Keratinocyte (primary cell): ENCODE measurements at places on chromosomes 1 and 21. TPM values are rescaled to one million over a fixed set of nuclear protein-coding genes. Genes with fewer than 3 reads are reported as not detected.
A peak's percentile ranks its signal among the peaks of the same experiment; 100 is the strongest.

Gene OR2L13
- not detected in 3 replicates for polyA plus RNA-seq

Gene VAV3
- 12.6 to 19.6 TPM (median 17.6 TPM) in 3 replicates for polyA plus RNA-seq

Gene SDCCAG8
- 49.3 to 67.8 TPM (median 61.6 TPM) in 3 replicates for polyA plus RNA-seq

Gene MXRA8
- polyA plus RNA-seq = 0.05 to 0.14 TPM in 2 of 3 replicates, not detected in the other

Gene VASH2
- polyA plus RNA-seq = 0.03 to 0.04 TPM in 2 of 3 replicates, not detected in the other

GRCh38 chr1:47938520-47938919 lies 58.7 kb downstream of the TRABD2B start:
- H3K4me3 ChIP-seq = no peak overlapping the region
- no peaks in the 10 kb centered on the region for H3K36me3 ChIP-seq
- H3K4me1 ChIP-seq = peaks cover 14% of the 10 kb centered on the region
- H3K27ac ChIP-seq = no peak overlapping the region

- no peaks in the 10 kb centered on the region for H3K36me3 ChIP-seq
- H3K27me3 ChIP-seq = peaks cover 5% of the 10 kb centered on the region
- DNase-seq = no peak
- no peak overlapping the region for H3K4me3 ChIP-seq
- H3K4me1 ChIP-seq = no peaks in the 10 kb centered on the region
These were observed 96.0 kb upstream of the PAXBP1 start for GRCh38 chr21:32867597-32867996.

DNA sequence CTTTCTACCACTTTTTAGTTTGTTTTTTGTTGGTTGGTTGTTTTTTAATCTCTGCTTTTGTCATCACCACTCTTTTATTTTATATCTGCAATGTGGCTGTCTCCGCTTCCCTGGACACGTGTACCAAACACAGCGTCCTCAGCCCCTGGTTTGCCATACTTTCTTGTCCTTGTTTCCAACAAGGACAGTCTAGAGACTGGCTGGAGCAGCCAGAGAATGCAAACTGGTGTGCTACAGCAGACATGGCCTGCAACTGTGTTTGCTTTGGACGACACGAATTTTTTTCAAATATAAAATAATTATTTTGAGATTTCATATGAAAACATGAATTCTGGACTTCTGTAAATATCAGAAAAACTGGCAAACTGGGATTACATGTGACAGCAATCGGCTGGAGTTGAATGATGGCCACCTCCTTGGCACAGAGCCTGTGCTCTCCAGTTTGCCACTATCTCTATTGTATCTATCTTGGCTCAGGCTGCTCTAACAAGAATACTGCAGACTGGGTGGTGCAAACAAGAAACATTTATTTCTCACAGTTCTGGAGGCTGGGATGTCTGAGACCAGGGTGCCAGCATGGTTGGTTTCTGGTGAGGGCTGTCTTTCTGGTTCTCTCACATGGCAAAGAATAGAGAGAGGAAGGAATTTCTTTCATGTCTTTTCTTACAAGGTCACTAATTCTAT lies 34.6 kb upstream of the POU2F1 start:
- H3K36me3 ChIP-seq = no peaks in the 10 kb centered on the region
- H3K4me3 ChIP-seq = no peak overlapping the region
- no peaks in the 10 kb centered on the region for H3K4me1 ChIP-seq

GRCh38 chr1:53321366-53321765 lies 6.5 kb downstream of the LRP8 start:
- peaks cover 10% of the 10 kb centered on the region for H3K36me3 ChIP-seq
- DNase-seq = no peak
- H3K4me3 ChIP-seq = no peak overlapping the region
- peaks cover 14% of the 10 kb centered on the region for H3K4me1 ChIP-seq
- no peak overlapping the region for H3K27ac ChIP-seq

DNA sequence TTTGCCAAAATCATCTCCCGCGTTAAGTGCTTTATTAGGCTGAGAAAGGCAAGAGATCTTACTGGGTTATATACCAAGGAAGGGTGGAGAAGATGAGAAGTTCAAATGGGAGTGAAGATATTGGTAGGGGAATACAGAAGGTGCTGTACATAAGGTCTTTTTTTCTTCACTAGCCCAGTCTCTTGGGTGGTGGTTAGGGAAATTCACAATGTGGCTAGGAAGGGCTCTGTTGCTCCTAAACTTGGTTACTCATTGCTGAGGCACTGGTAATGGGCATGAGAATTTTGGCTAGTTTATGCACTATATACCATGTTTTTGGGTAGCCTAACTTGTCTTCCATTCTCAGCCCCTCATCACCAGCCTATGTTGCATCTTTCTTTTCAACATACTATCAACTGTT lies 50.6 kb downstream of the LHX4 start:
- no peak overlapping the region for H3K4me3 ChIP-seq
- DNase-seq = no peak
- no peaks in the 10 kb centered on the region for H3K27me3 ChIP-seq
- no peak overlapping the region for H3K27ac ChIP-seq

DNA sequence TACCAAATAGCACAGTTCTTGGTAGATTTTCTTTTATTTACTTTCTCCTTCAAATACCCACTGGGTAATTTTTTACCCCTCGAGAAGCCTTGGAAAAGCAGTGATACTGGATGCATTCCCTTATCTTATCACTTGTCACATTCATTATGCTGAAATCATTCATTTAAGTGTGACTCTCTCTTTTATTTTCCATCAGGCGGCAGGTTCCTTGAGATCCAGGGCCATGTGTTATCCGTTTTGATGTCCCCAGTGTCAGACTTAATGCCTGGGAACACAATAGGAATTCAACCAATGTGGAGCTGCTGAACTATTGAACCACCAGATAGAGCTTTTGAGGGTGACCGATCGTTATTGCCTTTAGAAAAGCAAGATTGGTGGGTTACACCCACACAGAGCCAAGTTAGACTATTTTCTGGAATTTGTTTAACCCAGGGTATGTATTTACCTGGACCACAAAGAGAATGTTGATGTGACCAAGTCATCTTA lies 51.5 kb upstream of the ATP5PO start:
- no peak for DNase-seq
- H3K4me3 ChIP-seq = no peak overlapping the region
- no peaks in the 10 kb centered on the region for H3K27me3 ChIP-seq
- H3K4me1 ChIP-seq = peaks cover 37% of the 10 kb centered on the region

DNA sequence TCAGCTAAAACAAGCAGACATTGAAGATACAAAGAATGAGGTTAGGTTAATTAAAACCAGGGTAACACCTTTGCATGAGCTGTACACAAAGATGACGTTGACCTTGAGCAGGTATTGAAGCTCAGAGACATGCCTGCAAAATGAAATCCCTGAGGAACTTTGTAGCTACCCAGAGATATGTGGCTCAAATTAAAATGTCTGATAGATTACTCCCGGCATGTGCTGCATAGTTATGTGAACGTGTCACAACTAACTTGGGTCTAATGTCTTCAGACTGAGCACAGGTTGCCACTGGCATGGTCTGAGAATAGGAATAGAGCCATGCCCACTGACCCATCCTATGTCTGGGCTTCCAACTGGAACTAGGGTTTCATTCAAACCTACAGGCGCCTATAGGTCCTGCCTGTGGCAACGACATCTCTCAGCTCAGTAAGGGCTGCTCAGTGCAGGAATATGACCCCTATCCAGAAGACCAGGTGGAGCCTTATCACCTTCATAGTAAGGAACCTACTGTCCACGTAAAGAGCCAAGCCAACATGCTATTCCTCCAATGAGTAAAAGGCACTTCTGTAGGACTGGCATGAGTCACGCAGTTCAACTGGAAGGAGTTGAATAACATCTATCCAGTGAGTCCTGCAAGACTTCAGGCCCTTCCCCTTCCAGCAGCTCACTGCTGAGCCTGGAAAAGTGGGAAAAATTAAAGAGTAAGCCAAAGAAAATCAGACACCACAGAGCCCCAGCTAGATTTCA lies 60.7 kb downstream of the PRKAB2 start:
- no peaks in the 10 kb centered on the region for H3K36me3 ChIP-seq
- H3K4me1 ChIP-seq = no peaks in the 10 kb centered on the region
- H3K27me3 ChIP-seq = peaks cover 7% of the 10 kb centered on the region
- no peak overlapping the region for H3K27ac ChIP-seq

DNA sequence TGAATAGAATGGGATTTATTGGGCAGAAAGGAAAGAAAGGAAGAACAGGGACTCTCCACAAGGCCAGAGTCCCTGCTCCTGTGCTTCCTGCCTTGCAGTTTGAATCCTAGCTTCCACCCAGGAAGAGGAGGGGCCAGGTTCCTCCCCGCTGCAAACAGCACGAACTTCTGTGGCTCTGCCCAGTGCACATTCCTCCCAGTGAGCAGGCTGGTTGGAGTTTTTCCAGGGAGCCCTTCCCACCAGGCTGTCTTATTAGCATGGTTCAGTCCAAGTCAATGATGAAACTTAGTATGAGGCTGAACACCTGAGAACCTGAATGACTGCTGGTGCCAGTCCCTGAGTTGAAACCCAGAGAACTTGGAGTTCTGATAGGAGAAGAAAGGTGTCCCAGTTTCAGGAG lies 247.2 kb downstream of the DUSP10 start:
- no peaks in the 10 kb centered on the region for H3K27me3 ChIP-seq
- peak; percentile 33 for DNase-seq
- H3K36me3 ChIP-seq = no peaks in the 10 kb centered on the region
- no peak overlapping the region for H3K27ac ChIP-seq
- no peak overlapping the region for H3K4me3 ChIP-seq

DNA sequence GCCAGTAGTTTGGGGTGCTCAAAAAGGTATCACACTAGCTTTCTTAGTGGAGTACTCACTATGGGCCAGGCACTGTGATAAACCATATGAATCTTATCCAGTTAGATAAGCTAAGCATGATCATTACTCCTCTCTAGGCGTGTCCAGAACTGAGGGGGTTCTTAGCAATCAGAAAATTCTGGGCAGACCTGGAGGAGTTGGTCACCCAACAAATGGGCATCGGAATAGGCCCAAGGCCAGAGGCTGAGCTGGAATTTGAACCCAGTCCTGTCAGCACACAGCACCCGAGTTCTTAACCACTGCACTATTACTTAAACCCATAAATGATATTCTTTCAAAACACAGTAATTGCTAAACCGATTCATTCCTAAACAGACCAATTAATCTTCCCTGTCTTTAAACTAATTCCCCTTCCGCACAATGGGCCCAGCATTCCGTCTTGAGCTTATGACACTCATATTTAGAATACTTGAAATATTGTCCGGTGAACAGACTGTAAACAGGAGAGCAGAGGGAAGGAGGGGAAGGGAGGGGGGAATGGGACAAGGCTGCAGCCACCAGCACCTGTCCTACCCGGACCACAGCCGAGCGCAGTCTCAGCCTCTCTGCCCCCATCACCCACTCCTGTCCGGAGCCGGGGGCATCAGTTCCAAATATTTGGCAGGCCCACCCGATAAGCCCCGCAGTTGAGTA lies 113.0 kb upstream of the GADD45A start:
- no peaks in the 10 kb centered on the region for H3K27me3 ChIP-seq
- H3K4me1 ChIP-seq = peaks cover 64% of the 10 kb centered on the region
- H3K36me3 ChIP-seq = no peaks in the 10 kb centered on the region
- peak overlapping the region; percentile 98 for H3K27ac ChIP-seq
- no peak for DNase-seq

DNA sequence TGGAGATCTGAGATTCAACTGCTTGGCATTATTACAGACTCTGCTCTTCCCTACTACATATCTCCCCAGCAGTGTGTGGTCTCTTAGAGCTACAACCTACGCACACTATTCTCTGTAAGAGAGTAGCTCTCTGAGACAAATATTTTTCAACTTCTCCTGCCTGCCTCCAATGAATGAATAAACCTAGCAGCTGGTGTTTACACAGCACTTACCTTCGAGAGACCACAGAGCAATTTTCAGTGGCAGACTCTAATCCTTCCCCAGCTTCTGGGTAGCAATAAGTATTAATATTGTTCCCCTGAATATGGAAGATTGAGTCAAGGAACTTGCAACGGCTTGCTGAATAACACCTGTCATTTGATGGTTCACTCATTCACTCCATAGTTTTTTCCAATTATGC lies 350.9 kb upstream of the SPAG17 start:
- no peak overlapping the region for H3K4me3 ChIP-seq
- no peaks in the 10 kb centered on the region for H3K36me3 ChIP-seq
- no peak for DNase-seq
- H3K4me1 ChIP-seq = no peaks in the 10 kb centered on the region

DNA sequence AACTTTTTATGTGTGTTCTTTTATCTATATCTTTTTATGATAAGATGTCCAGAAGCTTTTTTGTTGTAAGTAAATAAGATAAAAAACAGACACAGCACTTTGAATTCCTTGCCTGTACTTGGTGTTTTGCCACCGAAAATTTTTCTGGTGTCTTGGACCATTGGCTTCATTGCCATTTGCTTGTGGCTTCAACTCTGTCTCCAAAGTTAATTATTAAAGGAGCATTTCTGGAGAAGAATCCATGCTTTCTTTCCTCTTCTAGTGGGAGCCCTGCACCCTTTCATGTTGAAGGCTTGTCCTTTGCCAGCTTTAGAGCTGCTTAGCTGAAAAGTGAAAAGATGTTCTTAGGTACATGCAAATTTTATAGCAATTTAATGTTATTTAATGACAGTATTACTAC lies 112.2 kb downstream of the DYRK1A start:
- H3K27me3 ChIP-seq = no peaks in the 10 kb centered on the region
- DNase-seq = no peak
- H3K36me3 ChIP-seq = peaks cover 4% of the 10 kb centered on the region
- H3K4me3 ChIP-seq = no peak overlapping the region
- H3K4me1 ChIP-seq = no peaks in the 10 kb centered on the region

DNA sequence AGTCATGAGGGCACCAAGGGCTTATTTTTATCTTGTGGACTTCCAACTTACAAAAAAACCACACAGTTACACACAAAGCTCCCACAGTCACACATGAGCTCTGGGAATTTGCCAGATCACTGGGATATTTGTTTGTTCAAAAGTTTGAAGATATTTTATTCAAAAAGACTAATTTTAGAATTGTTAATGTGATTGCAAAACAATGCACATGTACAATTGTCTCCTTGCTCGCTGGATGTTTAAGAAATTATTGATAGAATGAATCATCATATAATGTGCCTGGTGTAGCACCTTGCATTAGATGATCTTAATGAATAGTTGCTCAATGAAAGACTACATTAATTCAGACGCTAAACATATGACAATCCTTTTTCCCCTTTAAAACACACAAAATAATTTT lies 570.3 kb downstream of the LMO4 start:
- no peaks in the 10 kb centered on the region for H3K27me3 ChIP-seq
- H3K36me3 ChIP-seq = no peaks in the 10 kb centered on the region
- DNase-seq = no peak
- no peak overlapping the region for H3K27ac ChIP-seq
- H3K4me3 ChIP-seq = no peak overlapping the region

- no peak overlapping the region for H3K4me3 ChIP-seq
- no peak overlapping the region for H3K27ac ChIP-seq
- peaks cover 31% of the 10 kb centered on the region for H3K36me3 ChIP-seq
- no peaks in the 10 kb centered on the region for H3K27me3 ChIP-seq
- peaks cover 17% of the 10 kb centered on the region for H3K4me1 ChIP-seq
These were observed 7.2 kb downstream of the C1orf35 start for GRCh38 chr1:228095938-228096337.

DNA sequence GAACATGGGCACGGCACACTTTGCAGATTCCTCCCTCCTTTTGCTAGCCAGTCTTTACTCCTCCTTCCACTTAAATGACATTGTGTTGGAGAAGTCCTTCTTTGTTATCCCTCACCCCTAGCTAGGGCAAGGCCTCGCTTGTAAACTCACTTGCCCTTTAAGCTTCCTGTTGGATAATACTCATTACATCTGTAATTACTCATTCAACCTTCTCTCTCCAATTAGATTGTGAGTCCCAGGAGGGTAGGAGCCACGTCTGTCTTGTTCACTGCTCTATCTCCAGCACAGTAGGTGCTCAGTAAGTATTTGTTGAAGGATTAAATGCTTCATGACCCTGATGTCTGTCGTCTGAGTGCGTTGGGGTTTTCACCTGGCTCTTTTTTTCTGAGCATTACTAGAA lies 98.7 kb upstream of the USP24 start:
- no peak overlapping the region for H3K4me3 ChIP-seq
- H3K27me3 ChIP-seq = no peaks in the 10 kb centered on the region
- H3K36me3 ChIP-seq = no peaks in the 10 kb centered on the region
- no peak for DNase-seq
- H3K27ac ChIP-seq = no peak overlapping the region
- peaks cover 12% of the 10 kb centered on the region for H3K4me1 ChIP-seq
